Fibroblast of skin of scalp (primary cell): ENCODE measurements at places on chromosomes 7 and 10.

DNA sequence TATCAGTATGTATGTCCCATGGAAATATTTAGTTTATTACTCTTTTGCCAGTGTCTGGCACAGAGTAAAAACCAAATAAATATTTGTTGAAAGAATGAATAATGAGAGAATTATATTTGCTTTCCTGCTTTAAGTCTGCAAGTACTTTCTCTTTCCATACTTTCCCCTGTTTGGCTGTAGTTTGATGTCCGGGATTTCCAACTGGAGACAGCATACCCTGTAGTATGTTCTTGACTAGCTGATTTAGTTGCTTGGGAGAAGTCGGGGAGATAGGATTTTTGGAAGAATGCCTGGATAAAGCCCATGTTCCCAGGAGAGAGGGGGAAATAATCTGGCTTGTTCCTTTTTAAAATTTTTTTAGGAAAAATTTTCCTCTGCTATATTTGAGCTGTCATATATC lies 516.1 kb downstream of the CCSER2 start:
- no peak for DNase-seq

- DNase-seq: no peak
Observed at GRCh38 chr7:20157456-20157855, 59.7 kb downstream of the MACC1 start.

- no peak for DNase-seq
Observed at GRCh38 chr10:51206500-51206899, 132.2 kb downstream of the PRKG1 start.

GRCh38 chr10:70602665-70603448 lies at the start of gene PRF1:
TSS of gene PRF1 (minus strand) at chr10:70602741. CDS start at chr10:70600902, 1,839 bp downstream.
- DNase-seq: no peak

DNA sequence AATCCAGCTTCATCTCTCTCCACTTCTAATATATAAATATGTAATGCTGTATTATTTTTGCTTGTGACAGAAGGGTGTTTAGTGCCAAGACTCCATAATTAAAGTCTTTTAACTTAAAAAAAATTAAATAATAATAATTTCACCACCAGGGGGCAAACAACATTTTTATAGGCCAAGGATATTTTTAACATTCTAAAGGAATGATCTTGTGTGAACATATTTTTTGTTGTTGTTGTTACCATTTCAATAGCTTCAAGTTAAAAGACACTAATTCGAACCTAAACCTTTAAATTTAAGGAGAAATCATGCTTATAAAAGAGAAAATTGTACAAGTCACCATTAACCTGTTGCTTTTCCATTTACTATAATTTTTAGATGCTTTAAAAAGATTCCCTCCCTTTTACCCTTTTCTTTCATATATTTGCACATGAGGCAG lies 7.5 kb upstream of the DNAJC1 start:
- peak; percentile 32 for DNase-seq

DNA sequence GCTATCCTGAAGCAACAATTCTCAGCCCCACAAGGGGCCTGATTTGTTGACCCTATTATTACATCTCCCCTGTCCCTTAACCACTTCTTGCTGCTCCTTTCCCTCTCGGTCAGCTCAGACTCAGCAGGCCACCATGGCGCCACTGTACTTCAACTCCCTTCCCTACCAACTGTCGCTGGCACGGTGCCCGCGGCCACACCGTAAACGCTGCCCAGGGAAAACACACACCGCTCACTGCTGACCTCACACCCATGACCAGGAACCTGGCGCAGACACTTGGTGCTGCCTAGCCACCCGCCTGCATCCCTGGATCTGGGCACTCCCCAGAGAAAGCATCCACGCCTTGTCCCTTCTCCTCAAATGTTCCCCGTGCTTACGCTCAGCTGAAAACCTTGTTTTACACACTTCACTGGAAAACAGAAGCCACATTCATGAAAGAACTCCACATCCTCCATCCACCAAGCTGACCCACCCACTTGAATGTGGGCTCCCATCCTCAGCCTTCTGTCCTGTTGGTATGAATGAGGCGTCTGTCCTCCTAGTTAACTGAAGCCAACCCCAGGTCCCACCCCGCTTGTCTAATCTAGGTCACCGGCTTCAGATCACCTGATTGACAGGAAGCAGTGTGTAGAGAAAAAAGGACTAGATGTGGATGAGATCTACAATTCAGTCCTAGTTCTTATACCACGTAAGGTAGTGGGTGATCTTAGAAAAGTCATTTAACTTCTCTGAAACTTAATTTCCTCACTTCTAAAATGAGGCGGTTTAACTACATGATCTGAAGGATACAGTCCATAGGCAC lies 28.5 kb upstream of the CRYGN start:
- no peak for DNase-seq

DNA sequence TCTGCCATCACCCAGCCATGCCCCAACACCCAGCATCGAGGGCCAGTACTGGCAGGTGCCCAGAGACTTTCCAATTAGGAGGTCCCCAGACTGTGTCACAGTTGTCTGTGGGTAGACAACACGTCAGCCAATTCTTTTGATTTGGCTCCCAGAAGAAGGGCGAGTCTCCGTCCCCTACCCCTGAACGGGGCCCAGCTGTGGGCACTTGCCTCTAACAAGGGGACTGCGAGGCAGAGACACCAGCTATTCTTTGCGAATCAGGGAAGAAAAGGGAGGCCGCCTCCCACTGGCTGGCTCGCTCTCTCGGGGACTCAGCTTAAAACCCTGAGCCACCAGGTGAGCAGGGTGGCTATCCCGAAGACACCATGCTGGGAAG lies 167.3 kb downstream of the USP6NL start:
- no peak for DNase-seq

GRCh38 chr10:131242007-131242406 lies 69.5 kb downstream of the TCERG1L start:
- peak; percentile 12 for DNase-seq

GRCh38 chr7:118575393-118575948 lies 351.0 kb downstream of the ANKRD7 start:
- DNase-seq: no peak

DNA sequence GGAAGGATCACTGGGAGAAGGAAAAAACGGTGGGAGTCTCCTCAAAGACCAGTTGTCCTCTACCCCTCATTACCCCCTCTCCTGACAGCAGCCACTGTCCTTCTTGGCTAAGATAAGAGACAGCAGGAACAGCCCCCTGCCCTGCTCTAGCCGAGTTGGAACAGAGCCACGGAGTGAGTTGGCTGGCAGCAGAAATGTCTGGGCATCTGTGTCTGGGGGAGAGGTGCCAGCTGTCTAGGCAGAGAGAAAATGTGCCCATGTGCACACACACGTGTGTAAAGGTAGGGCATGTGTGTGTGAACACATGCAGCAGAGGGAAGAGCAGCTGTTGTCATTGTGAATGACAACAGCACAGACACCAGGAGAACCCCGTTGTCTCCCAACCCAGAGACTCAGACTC lies 9.4 kb upstream of the HILPDA start:
- DNase-seq: no peak

DNA sequence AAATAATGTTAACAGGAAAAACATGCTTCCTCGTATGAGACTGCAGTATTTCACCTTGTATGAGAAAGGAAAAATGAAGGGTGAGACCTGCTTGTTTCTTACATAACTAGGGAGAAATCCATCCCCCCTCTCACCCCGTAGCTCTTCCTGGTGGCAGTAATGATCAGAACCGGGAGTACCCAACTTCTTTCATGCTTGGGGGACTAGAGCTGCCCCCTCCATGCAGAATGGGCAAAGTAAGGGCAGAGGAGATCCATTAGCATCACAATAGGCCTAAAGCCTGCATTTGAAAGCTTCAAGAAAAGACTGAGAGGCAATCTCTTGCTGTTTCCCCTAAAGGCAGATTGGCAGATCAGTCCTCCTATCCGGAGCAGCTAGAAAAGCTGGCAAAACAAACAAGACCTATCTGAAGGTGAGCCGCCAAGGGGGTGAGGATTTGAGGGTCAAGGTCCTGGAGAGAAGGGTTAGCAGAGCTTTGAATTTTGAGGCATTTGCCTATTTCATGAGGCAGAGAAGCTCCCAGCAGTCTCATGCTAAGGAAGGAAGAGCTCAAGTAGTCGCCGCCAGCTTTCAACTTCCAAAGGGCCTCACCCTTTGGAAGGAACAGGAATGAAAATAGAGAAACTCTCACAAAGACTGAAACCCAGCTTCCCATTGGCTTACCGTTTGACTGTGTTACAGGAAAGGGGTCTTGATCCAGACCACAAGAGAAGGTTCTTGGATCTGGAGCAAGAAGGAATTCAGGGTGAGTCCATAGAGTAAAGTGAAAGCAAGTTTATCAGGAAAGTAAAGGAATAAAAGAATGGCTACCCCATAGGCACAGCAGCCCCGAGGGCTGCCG lies 36.2 kb downstream of the BAG3 start:
- no peak for DNase-seq

GRCh38 chr10:104328896-104329710 lies 9.2 kb downstream of the ITPRIP start:
- DNase-seq: peak; percentile 79

DNA sequence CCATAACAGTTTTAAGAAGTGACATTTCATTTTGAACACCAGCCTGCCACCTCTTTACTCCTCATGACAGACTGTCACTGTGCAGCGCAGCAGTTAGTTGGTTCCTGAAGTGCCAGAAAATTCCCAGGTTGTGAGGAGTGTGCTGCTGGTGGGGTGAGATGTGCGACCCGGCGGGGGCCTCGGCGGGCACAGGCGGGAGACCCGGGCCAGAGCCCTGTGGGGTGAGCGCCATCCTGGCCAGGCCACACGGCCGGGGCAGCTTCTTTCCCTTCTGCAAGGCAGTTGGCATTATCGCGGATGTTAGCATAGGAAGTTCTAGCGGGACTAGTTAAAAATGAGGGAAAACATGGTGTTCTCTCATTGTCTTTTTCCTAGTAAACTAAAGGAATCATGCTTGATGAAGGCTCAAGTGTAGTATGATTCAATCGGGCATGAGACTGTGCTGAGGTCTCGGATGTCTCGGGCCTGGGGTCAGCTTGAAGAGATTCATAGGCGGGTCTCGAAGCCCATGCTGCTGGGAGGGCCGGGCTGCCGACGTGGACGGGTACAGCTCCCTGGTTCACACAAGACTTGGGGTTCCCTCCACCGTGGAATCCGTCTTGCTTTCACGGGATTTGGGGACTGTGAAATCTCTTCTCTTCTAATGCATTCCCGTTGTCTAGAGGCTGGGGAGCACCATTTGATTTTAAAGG lies 56.1 kb downstream of the MGMT start:
- no peak for DNase-seq

DNA sequence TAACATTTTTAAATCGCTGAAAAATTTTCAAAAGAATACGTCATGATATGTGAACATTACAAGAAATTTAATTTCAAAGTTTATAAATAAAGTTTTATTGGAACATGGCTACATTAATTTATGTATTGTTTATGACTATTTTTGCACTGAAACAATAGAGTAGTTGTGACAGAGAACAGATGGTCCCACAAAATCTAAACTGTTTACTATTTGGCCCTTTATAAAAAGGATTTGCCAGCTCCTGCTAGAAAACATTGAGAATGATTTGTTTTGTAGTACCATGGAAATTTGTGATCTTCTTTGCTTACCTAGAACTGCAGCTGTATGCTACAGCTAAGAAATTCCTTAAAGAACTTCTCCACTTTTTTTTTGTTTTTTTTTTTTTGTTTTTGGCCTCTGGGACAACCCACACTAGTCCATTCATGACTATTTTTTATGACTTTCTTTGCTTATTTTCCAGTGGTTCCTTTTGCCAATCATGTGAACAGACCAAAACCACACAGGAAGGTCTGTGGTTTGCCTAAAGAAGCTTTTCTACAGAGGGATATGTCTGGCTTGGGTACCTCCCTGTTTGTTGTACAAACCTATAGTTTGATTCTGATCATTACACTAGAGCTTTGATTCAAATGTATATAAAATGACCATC lies 55.7 kb downstream of the ST7 start:
- peak; percentile 55 for DNase-seq

GRCh38 chr7:123608991-123609882 lies 7.6 kb downstream of the ASB15 start:
- DNase-seq: no peak

DNA sequence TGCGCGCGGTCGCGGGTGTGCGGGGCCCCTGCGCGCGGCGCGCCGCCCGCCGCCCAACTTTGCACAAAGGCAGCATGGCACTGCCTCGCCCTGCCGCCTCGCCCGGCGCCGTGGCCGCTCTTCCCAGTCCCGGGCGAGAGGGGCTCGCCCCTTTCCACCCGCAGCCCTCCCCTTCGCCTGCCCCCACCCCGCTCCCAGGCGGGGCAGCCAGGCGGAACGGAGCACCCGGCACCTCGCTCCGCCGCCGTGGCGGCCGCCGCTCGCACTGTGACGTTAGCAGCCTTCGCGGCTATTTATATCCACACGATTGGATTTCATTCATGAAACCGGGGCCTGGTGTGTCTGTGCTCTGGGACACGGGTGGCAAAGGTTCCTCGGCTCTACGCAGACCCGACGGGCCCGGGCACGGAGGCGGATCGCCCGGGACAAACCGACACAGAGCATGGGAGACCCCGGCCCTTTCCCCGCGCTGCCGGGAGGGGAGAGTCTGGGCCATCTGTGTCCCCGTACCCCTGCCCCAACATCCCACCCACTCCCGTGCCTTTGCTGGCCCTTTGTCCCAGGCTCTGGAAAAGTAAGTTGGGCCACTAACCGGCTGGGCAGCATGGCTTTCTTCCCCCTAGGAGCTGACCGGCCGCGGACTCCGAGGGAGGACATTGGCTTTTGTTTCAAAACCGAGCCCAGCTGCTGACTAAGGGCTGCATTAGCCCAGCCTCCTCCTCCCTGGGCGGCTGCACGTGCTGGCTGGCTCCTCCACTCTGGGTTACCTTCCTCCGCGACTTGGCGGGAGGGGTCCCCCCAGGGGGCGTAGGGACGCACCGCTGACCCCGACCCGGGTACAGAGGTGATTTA lies at the start of gene RHOBTB1:
TSS of gene RHOBTB1 (minus strand) at position 128 of the 852 bp plus-strand sequence. CDS start 32,643 bp downstream, outside the sequence.
- peak; percentile 88 for DNase-seq

DNA sequence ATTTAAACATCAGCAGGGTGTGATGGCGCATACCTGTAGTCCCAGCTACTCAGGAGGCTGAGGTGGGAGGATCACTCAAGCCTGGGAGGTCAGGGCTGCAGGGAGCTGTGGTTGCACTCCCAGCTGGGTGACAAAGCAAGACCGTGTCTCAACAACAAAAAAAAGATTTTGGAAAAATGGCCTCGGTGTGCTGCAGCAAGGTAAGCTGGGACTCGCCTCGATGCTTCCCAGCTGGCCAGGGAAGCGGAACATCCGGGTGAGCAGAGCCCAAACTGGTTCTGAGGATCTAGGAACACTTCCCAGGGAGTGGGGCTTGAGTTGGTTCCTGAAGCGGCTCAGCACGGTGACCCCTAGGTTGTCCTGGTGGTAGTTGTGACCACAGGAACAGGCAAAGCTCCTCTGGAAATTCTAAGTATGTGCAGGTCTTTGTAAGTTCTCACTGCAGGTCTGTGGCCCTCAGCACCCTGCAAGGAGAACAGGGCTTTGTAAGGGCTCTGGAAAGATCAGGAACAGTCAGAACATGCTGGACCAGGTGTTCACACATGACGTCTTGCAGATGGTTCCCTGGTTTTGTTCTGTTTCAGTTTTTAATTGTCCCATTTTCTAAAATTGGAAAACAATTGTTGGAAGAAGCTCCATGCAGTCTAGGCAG lies 38.6 kb upstream of the ZMIZ2 start:
- no peak for DNase-seq

DNA sequence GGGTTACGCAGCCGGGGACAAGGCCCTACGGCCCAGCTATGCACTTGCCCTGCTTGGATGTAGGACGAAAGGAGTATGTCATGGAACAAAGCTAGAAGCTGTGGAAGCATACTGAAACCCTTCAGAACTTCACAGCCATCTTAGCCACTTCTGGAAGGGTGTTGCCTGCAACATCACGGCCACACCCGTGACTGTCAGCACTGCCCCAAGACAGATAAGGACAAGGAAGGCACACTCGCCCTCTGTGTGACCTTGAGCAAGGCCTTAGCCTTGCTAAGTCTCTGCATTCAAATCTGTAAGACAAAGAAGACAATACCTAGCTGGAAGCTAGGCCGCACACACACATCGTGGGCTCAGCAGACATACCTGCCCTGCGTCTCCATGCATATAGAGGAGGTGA lies 352.5 kb upstream of the MGMT start:
- no peak for DNase-seq
